ENCODE measurements at places on chromosomes 1 and 21.

DNA sequence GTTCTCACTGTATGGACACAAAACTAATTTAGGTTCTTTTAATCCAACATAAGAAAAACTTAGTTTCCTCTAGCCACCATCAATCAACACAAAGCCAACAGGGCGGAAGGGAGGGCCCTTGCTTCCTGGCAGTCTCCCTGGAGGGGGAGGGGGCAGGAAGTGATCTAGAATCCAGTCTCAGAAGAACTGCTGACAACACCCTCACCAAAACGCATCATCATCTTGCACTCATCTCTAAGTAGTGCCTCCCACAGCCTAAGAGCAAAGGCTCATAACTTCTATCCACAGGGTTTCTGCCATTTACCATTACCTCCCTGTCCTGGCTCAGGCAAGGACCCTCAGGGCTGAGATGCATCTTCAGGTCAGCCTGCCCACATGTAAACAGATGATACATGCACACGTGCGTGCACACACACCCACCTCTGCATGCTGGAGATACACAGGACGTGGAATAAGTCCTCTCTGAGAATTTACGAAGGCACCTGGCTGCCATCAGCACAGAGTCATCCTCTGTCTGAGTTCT is 20.5 kb downstream of the HIVEP3 start:
- peak; percentile 19 for DNase-seq

DNA sequence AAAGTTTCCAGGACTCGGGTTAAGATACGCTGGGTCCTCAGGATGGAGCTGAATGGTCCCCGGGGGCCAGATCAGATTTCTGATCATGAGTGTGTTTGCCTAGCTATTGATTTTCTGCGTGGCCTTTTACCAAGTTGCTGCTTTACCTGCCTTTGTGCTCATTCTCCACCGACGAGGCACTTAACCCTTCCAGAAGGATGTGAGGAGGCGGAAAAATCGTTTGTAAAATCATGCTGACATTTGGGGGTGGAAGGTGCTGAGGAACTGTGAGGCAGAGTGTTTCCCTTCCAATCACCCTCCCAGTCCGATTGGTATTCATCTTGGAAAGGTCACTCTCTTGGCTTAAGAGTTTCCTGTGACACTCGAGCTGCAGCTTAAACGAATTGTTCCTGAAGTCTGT is 337.1 kb upstream of the KAZN start:
- no peak for DNase-seq

GRCh38 chr1:5690291-5690690 is 301.9 kb downstream of the NPHP4 start:
- DNase-seq: no peak

DNA sequence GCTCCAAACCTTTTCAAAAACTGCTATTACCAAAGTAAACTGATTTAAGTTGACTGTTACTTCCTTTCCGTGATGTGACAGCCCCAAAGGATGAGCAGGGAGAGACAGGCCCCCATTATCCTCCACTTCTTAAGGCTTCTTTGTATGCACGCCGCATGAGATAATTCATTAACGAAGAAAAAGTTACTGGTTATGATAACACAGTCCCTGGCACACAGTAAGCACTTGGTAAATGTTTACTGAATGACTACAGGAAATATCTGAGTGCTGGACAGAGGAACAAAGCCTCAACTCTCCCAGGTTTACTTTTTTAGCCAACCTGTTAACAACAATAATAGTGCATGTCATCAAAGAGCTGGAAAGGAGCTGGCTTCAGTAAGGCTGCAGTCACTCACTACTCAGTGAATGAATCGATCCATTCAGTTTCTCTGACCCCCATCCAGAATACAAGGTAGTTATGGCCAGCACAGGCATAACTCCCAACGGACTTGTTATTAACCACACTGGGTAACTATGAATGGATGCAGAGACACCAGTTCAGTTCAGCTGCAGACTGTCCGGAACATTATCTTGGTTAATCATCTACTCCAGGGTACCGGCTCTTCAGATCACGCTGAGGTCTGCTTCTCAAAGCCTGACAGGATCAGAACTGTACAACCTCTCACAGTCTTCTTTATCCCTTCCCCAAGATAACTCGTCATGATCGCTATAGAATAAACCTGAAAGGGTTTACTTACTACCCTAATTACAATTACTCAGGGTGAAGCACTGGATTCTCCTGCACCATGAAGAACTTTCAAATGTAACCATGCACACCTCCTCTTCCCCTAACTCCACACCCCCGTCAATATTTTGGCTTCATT is 58.3 kb downstream of the TGFBR3 start:
- DNase-seq: no peak

DNA sequence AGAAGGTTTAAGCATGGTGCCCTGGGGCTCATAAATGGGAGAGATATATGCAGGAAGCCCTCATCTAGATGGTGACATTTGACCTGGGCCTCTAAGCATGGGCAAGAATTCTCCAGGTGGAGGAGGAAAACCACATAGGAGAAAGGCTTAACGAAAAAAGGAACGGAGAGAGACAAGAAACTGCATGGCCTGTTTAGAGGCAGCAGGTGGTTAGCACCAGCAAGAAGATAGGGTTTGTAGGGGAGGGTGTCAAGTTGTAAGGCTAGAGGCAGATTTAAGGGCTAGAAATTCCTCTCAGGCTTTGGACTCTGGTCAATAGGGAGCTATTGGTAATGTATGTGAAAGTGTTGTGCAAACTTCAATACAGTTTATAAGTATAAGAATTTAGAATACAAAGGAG is 8.2 kb upstream of the MAPKAPK2 start:
- no peak for DNase-seq
